Motor neuron (in vitro differentiated cells): ENCODE measurements at places on chromosomes 3 and 15.

- ATAC-seq, result no peak
Observed at GRCh38 chr3:170835336-170835735, 34.7 kb downstream of the RPL22L1 start.

- ATAC-seq, result no peak
Observed at GRCh38 chr15:79496838-79497237, 64.7 kb downstream of the MINAR1 start.

- no peak for ATAC-seq
Observed at GRCh38 chr3:172289583-172289982, 158.7 kb downstream of the GHSR start.

GRCh38 chr3:150035910-150036612, 65.4 kb upstream of the PFN2 start:
- no peak for ATAC-seq

DNA sequence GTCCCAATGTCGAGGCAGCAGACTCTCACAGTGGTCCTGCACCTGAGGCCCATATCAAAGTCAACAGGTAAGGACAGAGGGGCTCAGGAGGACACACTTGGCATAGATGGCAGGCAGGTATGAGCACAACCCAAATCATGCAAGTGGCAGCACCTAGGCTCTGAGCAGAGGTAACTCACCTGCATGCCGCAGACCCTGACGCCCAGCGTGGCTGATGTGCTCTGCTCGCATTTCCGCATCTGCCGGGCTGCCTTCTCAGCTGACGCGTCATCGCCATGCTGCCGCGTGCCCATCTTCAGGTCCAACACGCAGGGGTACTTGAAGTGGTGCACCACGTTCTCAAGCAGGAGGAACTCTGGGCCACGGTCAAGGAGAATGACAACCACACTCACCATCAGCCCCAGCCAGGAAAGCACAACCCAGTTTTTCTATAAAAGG, 4.2 kb upstream of the GMPPB start:
- no peak for ATAC-seq

- no peak for ATAC-seq
Observed at GRCh38 chr3:138065949-138066348, 49.5 kb downstream of the DZIP1L start.

DNA sequence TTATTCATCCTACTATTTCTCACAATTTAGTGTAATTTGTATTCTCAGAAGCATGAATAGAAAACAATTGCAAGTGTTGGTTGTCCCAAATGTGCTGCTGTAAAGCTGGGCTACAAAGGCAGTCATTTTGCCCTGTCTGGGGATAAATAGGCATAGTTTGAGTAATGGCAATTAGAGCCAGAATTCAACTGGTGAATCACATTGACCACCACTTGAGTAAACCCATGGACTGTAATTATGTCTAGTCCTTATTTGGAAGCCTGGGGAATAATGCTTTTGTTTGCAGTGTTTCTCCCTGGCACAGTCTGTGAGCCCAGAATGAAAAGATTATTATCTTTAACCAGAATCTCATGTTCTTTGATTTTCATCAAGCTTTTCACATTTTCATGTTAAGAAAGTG, 30.5 kb upstream of the CHL1 start:
- ATAC-seq, result peak; percentile 77

DNA sequence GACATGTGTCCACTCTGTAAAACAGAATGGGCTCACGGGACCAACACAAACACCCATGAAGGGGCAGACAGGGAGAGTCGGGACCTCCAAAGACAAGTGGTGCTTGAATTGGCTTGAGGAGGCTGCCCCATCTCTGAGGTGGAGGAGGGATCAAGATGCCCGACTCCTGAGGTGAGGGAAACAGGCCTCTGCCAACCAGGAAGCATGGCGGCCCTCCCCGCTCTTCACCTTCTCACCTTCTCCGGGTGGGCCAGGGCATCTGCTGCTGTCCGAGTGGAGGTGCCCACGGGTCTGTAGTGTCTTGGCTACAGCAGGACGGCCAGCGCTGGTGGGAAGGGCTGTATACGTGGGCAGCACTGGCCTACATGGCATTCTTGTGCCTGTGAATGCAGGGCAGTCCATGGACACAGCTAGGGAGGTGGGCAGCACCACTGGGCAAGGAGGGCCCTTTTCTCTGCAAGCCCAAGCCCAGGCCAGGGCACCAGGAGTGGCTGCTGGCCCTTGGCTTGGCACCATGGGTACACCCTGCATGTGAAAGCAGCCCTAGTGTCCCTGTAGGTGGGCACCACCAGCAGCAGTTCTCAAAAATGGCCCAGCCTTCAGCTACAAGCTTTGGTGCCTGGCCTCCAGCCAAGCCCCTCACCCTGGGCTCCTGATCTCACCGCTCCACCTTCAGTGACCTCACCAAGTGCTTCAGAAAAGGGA, 79.4 kb downstream of the SNRK start:
- no peak for ATAC-seq

DNA sequence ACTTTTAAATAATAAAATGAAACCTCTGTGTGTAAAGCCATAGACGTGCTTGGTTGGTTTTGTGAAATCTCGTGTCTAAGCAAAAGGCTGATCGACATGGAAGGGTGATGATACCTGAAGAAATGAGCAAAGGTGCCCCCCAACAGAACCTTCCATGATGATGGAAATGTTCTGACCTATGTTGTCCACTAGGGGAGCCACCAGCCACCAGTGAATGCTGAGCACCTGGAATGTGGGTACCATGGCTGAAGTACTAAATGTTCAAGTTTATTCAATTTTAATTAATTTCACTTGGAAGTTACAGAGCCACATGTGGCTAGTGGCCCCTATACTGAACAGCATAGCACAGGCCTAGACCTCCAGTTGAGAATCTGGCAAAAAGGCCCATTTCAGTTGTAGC, 158.8 kb downstream of the POLR2M start:
- ATAC-seq, result no peak

DNA sequence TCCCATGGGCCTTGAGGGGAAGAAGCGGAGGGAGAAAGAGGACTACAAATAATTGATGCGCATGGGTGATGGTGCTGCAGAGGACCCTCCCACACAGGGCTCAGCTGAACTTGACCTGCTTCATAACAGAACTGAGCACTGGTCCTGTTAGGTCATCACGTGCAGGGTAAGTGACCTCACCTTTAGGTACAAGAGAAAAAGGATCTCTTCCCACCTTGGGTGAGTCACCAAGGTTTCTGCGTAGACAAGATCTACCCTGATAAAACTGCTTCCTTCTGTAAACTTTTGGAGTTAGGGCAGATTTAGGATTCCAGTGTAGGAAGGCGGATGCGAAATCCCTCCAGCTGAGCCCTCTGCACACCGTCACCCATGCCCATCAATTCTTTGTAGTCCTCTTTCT, 67.1 kb downstream of the FEM1B start:
- no peak for ATAC-seq

DNA sequence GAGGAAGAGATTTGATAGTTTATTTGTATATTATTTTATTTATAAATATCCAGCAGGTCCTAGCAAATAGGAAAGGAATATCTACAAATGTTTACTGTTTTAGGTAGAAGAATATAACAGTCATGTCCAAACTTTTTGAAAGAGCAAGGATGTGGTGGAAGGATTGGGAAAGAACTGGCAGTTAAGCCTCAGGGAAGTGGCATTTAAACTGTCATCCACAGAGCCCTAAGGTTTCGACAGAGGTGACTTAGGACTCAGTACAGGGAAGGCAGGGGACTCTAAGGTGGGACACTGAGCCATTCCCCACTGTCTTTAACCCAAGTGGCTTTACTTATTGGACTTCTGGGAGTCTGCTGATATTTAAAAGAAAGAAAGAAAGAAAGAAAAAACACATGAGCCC, 11.8 kb upstream of the TMEM87A start:
- ATAC-seq, result no peak

DNA sequence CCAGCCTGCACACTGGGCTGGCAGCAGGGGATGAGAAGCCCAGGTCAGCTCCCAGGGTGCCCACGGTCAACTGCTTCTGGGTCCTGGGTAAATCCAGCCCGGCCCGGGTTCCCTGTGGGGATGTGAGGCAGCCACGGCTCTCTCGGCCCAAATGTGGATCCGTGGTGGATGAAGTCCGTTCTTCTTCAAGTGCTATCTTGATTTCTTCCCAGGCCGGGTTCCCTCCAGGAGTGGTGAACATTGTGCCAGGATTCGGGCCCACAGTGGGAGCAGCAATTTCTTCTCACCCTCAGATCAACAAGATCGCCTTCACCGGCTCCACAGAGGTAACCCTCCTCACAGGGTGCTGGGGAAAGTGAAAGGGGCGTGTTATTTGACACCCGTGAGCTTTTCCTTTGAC, 16.1 kb downstream of the ALDH1A3 start:
- no peak for ATAC-seq

DNA sequence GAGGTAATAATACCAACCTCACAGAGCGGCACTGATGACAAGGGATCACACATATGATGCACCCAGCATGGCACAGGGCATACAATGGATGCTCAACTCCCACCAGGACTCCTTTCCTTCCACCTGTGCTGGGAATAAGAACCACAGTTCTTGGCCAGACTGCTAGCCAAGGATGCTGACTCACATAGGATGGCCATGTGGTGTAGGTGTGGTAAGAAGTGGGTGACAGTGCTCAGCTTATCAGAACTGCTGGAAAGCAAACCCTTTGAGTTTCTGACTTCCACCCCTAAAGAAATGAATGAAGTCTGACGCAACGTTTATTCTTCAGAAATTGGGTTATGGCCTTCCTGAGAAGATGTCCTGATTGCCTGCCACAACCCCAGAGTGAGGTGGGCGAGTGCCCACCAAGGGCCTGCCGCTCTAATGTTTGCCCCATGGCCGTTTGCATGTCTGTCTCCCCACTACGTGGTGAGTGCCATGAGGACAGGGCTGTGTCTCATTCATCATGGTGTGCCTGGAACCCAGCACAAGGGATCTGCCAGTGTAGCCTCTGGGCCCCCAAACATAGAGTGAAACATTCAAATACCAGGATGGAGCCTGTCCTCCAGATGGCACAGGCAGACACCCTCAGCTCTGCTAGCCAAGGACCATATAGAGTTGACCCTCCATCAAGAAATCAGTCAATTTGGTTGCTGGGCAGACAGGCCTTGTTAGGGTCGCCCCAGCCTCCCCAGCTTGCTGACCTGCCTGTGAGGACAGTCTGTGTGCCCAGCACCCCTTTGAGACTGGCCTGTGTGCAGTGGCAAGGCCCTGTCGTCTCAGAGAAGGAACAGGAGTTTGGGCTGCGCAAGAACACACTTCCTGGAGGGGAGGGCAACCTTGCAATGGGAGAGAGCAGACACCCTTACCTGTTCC, 57.6 kb upstream of the SLCO2A1 start:
- no peak for ATAC-seq

DNA sequence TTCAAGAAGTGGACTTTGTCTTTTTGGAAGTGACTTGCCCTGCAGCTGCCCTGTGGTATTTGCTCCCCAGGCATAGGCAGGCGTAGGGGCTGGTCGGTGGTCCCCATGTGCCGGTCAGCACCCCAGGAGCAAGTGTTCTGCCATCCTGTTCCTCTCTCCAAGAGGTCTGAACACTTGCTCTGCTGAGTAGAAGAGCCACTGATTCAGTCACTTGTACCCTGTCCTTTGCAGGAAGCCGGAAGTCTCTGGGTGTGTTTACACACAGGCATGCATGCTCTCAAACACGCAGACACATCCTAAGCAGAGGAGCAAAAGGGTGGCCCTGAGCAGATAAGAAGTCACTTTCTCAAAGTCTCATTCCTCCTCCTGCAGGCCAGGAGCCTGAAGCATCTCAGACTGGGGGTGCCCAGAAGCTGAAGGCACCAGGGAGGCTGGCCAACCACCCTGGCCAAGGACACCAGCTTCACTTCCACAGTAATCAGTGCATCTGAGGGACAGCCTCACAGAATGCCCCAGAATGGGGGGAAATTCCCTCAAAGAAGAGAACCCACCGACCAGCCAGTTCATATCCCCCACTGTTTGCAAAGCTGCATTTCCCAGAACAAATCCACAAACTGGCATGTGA, 88.7 kb upstream of the POMGNT2 start:
- peak; percentile 81 for ATAC-seq

GRCh38 chr3:151625086-151625485, 108.6 kb upstream of the AADACL2 start:
- ATAC-seq, result no peak

- ATAC-seq, result no peak
Observed at GRCh38 chr15:88932875-88933330, 19.7 kb upstream of the MFGE8 start.

DNA sequence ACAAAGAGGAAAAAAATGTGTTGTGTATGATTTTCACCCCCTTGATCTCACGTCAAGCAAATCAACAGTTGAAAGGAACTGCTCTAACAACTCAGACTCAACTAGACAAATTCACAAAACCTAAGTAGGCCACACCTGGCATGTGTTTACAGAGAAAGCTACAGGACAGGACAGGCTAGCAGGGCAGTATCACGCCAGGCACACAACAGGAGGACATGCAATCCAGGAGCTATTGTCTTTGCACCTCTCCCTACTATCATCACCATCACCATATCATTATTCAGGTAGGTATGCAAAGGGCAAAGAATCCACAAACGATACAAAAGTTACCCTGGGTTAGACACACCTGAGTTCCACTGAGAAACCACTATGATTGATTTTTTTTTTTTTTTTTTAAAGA, 86.4 kb downstream of the TBL1XR1 start:
- ATAC-seq, result no peak

DNA sequence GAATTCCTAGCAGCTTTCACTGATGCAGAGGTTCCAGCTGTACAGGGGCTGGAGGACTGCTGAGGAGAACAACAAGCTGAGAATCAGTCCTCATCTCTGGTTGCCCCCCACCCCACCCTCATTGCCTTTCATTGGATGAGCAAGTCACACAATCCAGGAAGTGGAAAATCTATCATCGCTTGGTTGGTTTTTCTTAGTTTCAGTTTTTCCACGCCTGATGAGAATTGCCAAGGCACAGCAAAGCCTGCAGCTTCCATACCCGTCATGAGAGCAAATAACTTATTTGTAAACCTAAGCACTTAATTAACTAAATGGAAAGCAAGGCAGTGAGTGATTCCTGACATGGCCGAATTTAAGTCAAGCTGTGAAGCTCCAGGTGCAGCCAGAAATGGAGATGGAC, 21.4 kb upstream of the LIPC start:
- ATAC-seq, result peak; percentile 35

DNA sequence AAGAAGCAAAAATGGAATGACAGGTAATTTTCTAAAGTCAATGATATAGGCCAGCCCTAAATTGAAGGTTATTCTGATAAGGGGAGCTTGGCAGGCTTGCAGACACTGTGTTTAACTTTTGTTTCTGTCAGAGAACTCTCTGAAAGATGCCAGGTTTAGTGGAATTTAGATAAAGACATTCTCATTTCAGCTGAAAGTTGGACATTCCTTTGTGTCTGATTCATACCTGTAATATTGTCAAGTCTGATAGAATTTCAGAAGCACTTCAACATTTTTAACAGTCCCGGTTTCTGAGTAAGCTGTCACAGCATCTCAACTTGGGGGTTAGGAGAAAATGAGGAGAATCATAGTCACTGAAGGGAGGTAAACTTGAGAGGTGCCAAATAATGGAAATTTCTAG, 84.0 kb downstream of the DIPK2A start:
- no peak for ATAC-seq
